ENCODE measurements at places on chromosomes 3 and 15.

DNA sequence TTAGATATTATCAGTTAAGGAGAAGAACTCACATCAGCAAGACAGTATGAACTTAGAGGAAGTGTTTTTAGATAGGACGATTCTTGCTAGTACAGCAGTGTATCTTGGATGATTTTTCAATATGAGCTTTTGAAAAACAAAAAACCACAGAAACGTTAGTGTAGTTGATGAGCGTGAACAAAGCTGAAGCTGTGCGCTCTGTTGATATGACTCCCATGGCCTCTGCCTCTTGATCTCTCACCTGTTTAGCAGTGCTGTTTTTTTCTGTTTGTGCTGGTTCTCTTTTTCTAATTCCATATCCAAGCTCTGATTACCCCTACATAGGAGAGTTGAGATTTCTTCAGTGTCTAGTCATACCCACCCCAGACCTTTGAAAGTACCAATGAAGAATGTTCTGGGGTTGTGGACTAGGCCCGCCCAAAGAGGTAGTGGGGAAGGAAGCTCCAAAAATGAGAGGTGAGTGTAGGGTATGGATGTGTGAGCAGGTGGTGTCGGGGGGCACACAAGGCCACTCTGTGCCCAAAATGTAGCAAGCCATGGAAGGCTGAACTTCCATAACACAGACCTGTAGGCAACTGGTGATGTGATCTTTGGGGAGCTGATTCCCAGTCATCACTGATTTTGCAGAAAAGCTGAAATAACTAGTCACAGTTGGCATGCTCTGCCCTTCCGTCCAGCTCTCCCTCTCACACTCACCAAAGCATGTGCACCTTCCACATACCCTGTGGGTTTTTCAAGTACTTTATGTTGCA lies 20.0 kb upstream of the CMTM7 start:
- DNase-seq, result no peak

GRCh38 chr3:176663387-176663786 lies 533.9 kb downstream of the TBL1XR1 start:
- DNase-seq, result no peak

GRCh38 chr3:126569390-126569975 lies 10.8 kb upstream of the C3orf22 start:
- no peak for DNase-seq

- DNase-seq, result no peak
These were observed 4.1 kb upstream of the CHRNA3 start for GRCh38 chr15:78624651-78625590.

GRCh38 chr3:53581671-53582070 lies 87.3 kb downstream of the CACNA1D start:
- DNase-seq, result no peak

DNA sequence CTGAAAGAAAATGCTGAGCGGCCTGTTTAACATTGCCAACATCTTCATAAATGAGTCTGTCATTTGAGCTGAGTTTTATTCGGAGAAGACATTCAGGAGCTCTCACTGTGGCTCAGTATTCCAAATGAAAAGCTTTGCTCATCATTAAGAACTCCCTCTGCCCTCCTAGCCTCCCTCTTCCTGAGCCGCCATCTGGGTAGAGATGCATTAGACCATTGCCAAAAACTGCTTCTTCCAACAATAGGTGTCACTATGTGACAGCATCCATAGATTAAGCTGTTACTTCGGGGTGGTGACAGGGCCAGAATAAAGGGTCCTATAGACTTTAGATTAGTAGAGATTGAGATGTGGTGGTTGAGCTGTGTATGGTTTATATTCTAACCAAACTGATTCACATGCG lies 501.4 kb upstream of the NR2F2 start:
- no peak for DNase-seq

DNA sequence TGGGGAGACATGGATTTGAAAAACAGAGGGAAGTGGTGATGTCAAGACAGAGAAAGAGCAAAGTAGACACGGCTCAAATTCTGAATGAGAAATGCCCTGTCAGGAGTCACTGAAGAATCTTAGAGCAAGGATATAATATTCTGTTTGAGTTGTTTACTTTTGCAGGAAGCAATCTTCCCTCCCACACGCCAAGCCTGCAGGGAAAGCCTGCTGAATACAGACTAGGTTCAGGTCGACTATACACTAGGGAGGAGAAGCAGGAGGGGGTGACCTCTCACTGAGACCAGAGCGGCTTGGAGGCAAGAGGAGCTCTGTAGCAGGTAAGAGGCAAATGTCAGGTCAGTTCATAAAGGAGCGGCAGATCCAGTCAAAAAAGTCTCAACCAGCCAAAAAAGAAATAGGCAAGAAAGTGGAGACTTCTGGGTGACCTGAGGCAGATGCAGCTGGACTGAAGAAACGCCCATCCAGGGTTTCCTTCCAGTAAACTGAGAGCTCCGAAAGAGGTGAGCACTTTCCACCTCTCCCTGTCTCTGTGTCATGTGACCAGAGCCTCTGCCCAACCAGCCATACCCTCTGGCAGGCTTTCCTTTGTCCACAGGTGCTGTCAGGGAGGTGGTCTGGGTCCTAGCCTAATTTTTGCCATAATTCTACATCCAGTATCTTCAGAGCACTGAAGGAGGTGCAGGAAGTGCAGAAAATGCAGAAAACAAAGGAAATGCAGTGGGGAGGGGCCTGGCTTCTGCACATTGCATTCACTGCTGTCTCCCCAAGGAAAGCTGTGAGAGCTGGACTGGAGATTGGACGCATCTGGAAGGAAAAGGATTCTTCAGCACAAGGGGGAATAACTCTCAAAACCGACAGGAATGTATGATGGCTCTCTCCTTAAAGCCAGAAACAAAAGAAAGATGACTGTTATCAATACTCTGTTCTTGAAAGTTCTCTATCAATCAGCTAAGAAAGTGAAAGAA lies 37.8 kb upstream of the CTXND1 start:
- no peak for DNase-seq

DNA sequence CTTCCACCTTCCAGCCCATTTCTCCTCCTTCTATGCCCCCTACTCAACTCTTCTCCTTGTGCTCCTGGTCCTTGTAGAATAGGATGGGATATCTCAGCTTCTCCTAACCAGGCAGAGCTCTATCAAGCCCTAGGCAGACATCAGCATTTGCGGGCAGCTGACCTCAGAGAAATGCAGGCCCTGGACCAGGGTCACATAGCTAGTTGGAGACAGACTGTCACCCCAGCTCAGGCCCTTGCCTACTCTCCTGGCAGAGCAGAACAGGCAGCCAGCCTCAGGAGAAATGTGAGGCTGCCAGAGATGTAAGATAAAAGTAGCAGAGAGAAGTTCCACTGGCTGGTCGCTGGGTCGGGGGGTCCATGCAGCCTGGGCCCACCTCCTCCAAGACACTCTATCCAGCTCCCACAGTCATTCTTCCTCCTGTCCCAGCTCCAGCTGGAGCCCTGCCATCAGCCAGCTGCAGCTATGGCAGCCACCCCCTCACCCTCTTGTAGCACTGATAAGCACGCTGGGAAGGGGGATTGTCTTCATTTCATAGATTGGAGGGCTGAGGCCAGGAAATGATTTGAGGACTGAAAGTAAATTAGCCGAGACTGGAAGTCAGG lies 4.0 kb downstream of the CYP8B1 start:
- no peak for DNase-seq

GRCh38 chr15:67101911-67102598 lies 36.7 kb downstream of the SMAD3 start:
- DNase-seq, result no peak

GRCh38 chr3:155243512-155243921 lies 50.0 kb downstream of the STRIT1 start:
- no peak for DNase-seq
